Breast epithelium (tissue), 4 donors: ENCODE measurements at places on chromosomes 5 and 9.

GRCh38 chr9:84137968-84138367 is 157.4 kb downstream of the RMI1 start:
- DNase-seq, result no peak

DNA sequence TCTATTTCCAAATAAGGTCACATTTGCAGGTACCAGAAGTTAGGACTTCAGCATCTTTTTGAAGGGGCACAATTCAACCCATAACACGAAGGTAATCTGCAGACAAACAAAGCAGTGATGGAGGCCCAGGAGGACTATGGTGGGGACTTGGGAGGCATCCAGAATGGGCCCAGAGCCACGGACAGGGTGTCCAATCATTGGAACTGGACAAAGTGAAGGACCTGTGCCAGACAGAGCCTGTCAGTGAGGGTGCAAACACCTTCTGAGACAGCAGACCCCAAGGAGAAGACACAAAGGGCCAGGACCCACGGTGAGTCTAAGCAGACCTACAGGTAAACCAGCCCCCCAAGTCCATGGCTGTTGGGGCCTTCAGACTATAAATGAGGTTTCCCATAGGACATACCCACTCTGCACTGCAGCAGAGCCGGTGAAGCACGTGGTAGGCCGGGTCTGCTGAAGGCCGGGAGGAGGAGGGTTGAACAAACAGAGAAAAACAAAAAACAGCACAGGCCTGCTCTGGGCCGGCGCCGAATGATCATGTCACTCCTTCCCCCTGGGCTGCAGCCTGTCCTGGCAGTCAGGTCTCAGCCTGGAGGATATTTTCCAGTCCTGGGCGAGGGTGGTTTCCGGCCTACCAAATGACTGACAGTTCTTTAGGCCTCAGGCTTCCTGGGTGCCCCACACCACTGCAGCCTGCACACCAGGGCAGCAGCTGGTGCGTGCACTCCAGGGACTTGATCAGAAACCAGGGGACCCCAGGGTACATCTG is 84.4 kb downstream of the COL23A1 start:
- no peak for DNase-seq

DNA sequence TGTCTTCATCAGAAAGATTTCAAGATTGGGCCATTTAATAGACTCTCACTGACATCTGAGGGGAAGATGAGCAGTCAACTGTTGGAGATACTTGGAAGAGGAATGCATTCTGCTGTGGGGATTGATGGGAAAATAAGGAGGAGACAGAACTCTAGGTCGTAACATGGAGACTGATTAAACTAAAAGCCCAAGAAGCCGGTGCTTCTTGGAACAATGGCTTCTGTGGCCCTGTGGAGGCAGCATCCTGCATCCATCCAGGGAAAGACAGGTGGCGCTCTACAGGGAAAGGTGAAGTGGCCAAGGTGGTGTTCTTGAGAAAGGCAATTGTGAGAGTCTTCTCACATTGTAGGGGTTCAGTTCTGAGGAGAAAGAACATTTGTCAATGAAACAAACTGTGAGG is 31.3 kb downstream of the ZFAND5 start:
- DNase-seq, result no peak

- DNase-seq, result no peak
Measured at GRCh38 chr9:134242706-134243105, 78.3 kb upstream of the RNU6ATAC start.

DNA sequence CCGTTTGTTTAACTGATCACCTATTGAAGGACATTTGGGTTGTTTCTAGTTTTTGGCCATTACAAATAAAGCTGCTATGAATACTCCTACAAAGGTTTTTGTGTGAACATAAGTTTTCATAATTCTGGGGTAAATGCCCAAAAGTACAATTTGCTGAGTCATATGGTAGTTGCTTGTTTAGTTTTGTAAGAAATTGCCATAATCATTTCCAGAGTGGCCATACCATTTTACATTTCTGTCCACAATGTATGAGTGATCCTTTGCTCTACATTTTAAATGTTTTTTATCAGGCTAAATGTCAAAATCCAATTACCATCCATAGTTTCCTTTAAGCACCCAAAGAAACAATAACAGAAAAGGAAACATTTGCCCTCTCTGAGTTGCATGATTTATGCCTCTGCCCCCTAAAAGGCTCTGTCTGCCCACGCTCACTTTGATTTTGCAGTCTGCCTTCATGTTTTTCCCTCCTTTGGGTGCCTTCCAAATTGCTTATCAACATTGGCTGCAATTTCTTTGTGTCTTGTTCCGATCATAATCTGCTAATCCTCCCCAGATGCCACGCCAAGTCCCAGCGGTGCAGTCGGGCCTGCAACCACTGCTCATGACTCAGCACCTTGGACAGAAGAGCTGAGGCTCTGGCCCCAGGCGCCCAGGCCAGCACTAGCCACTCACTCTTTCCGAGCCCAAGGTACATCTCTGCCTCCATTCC is 339.2 kb downstream of the PIK3R1 start:
- no peak for DNase-seq

GRCh38 chr5:98705841-98706240 is 67.6 kb upstream of the RGMB start:
- DNase-seq, result no peak

DNA sequence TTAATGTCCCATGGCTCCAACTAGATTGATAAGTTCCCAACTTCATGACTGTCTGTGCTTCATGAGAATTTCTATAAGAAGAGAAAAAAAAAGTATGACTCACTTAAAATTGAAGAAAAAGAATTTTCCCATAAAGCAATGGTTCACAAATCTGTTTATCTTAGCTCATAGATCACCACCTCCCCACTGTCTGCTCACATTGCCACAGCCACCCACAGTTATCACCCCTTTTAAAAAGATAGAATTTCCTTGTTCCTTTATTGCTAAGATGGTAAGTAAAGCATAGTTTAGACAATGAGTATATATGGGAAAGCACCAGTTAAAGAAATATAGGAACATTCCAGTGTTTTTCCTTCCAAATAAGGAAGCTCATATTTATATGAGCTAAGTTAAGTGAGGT is 67.1 kb downstream of the ALDH7A1 start:
- DNase-seq, result no peak

GRCh38 chr5:144139586-144139985 is 30.9 kb downstream of the YIPF5 start:
- DNase-seq, result no peak

- DNase-seq, result no peak
Measured at GRCh38 chr9:114124138-114124537, 25.0 kb upstream of the KIF12 start.

DNA sequence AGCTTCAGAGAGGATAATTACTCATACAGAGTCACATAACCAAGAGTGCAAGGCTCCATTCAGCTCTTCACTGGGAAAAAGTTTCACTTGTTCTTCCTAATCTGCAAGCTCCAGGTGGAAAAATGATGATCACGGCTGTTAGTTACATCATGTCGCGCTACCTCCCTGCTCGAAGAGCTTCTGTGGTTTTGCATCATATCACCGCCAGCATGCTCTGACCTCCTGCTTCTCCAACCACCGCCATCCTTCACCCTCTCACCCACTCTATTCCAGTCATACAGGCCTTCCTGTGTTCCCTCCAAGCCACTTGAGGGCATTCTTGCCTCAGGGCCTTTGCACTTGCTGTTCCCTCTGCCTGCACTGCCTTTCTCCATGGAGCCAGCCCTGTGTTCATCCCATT is 47.1 kb downstream of the COL27A1 start:
- DNase-seq, result no peak

GRCh38 chr5:115374057-115374775 is 77.8 kb upstream of the CCDC112 start:
- DNase-seq, result no peak

GRCh38 chr9:130430734-130431535 is 13.8 kb upstream of the ASS1 start:
- DNase-seq, result no peak

DNA sequence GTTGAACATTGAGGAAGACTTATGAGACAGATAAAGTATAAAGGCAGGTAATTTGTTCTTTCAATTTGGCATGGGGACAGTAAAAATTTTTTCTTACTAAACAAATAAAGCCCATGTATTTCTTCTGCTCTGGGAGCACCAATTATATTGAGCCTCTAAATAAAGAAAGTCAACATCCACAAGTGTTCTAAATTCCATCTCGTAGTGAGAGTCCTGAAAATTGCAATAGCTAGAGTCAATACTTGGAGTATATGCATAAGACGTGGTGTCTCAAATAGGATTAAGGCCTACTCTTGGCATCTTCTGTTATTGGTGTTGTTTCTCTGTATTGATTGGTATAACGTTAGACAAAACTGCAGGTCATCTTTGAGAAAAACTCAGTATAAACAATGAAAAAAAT is 120.5 kb upstream of the CDKN2B start:
- DNase-seq, result no peak

DNA sequence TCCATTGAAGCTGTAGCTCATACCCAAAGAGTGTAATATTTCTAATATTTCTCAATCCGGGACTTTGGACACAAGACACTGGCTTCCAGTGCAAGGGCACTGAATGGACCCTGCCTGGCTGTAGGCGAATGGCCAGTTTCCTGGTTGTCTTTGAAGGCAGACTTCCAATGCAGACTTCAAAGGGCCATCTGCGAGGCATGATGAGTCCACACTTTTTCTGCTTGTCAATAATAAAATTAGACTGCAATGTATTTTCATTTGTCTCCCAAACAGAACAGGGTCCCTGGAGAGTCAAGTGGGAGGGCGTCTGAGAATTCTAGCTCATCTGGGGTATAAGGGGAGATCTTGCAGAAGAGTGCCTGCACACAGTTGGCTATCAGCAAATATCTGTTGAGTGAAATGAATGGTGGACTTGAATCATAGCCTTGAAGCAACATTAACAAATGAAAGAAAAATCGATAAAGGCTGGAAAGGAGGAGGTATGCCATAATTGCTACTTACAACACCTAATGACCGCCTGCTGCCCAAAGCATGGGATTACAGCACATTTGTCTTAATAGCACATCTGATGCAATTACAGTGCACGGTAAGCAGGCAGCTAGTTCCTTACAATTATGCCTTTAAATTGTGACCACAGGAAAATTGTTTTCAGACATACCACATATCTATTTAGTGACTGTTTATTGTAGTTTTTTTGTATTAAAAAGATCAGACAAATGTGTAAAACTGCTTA is 137.5 kb downstream of the ARHGEF28 start:
- no peak for DNase-seq

- no peak for DNase-seq
Measured at GRCh38 chr9:79565245-79565644, 6.5 kb upstream of the TLE4 start.

DNA sequence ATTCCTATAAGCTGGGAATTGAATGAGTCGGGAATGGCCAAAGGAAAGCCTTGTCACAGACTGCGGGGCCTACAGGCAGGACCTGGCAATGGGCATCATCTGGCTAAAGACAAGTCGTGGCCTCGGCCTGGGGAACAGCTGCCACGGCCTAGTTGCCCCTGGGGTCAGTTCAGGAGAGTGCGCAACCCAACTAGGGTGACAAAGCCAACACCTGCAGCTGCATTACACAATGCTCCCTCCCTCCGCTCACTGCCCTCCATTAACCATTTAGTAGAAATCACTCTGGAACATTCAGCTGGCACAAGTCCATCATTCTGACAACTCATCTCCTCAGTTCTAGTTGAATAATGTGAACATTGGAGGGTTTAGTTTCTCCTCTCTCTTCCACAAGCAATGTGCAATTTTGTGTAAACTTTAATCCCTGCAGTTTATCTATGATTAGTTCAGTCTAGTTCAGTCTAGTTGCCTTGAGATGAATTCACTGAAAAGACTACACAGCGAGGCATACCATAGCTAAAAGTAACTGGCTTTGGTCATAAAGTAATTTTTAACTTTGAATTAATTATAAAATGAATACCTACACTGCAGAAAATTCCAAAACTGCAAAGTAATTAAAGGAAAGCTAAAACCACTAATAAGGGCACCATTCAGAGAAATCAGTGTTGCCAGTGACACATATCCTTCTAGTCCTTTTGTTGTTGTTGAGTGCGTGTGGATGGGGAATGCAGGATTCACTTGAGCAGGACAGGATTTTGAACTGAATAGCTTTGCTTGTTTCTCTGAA is 5.1 kb downstream of the GLDC start:
- DNase-seq, result no peak

- DNase-seq, result no peak
Measured at GRCh38 chr9:12790883-12791282, 16.1 kb downstream of the LURAP1L start.

DNA sequence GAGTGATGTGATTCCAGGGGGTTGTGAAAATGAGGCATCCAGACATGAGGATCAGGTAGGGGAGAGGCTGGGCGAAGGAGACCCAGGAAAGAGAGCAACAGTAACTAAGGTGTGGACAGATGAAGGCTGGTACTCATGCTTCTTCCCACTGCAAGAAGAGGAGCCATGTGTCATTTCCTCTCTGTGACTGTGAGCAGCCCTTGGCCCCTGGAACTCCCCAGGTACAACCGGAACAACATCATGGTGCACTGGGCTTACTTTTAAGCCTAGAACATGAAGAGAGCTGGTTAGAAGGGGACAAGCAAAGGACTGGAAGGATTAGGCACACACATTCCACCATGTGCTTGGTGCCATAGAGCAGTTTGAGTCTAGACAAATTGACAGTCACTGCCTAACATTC is 10.9 kb upstream of the IL12B start:
- DNase-seq, result no peak

DNA sequence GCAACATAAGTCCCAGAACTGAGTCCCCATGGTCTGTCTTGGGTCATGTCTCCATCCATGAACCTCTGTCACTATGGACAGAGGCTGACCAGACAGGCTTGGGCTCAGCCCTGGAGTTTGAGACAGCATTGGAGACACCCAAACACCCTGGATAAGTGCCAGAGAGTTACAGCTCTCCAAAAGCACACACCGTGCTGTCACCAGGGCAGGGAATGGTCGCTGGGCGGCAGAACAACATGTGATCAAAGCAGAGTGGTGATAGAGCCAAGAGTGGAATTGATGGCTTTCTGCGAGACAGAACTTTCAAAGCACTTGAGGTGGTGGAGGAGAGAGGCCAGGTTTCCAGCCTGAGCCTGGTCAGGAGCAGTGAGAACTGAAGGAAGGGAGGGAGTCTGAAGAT is 50.1 kb downstream of the DRD1 start:
- no peak for DNase-seq
